Chondrocyte (in vitro differentiated cells): ENCODE measurements at places on chromosomes 16 and 17. TPM values are rescaled to one million over a fixed set of nuclear protein-coding genes. Genes with fewer than 3 reads are reported as not detected.

The CDH5 gene
- total RNA-seq = not detected in 3 replicates

The TBC1D3D gene
- total RNA-seq = 0.27 TPM in 1 of 3 replicates, not detected in the others

The MATCAP1 gene
- 28.0 to 45.0 TPM (median 29.9 TPM) in 3 replicates for total RNA-seq

The TEPSIN gene
- 27.1 to 29.0 TPM (median 27.6 TPM) in 3 replicates for total RNA-seq

The PPY gene
- total RNA-seq = not detected in 3 replicates

- H3K36me3 ChIP-seq = peaks cover 13% of the 10 kb centered on the region
- DNase-seq = no peak
- H3K4me1 ChIP-seq = peaks cover 40% of the 10 kb centered on the region
- H3K27ac ChIP-seq = no peak overlapping the region
- no peaks in the 10 kb centered on the region for H3K27me3 ChIP-seq
- H3K4me3 ChIP-seq = no peak overlapping the region
Measured at GRCh38 chr16:24773771-24774427, 44.4 kb downstream of the TNRC6A start.

- H3K27ac ChIP-seq = no peak overlapping the region
- H3K36me3 ChIP-seq = peaks cover 1% of the 10 kb centered on the region
- no peaks in the 10 kb centered on the region for H3K27me3 ChIP-seq
Measured at GRCh38 chr16:12757546-12757945, 46.1 kb downstream of the CPPED1 start.

GRCh38 chr17:68777243-68777855 lies 176.2 kb upstream of the FAM20A start:
- no peak overlapping the region for H3K4me3 ChIP-seq
- H3K36me3 ChIP-seq = no peaks in the 10 kb centered on the region
- H3K4me1 ChIP-seq = peaks cover 14% of the 10 kb centered on the region
- H3K27ac ChIP-seq = no peak overlapping the region

GRCh38 chr17:56930739-56931337 lies 17.0 kb upstream of the TRIM25 start:
- no peak overlapping the region for H3K4me3 ChIP-seq
- no peaks in the 10 kb centered on the region for H3K4me1 ChIP-seq
- H3K27me3 ChIP-seq = no peaks in the 10 kb centered on the region

GRCh38 chr17:65121916-65122806 lies 15.0 kb upstream of the RGS9 start:
- H3K36me3 ChIP-seq = no peaks in the 10 kb centered on the region
- H3K4me3 ChIP-seq = peak overlapping the region; percentile 75
- no peak for DNase-seq
- peaks cover 29% of the 10 kb centered on the region for H3K4me1 ChIP-seq
- peaks cover 1% of the 10 kb centered on the region for H3K27me3 ChIP-seq

DNA sequence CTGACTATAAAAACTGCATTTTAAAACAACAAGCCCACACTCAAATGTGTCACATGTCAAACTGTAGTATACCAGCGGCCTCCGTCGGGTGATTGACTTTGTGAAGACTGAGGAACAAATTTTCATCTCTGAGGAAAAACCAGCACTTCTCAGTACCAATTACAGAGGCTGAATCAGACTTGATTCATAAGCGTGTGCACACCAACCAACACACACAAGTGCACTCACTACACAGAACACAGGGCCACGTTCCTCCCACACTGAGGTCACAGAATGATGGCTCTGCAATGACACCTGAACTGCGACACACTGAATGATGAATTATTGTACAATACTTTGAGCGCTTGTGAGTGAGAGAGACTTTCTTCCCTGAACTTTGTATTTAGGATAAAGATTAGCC lies 29.6 kb downstream of the XPO6 start:
- H3K4me1 ChIP-seq = peaks cover 55% of the 10 kb centered on the region
- no peaks in the 10 kb centered on the region for H3K27me3 ChIP-seq
- H3K4me3 ChIP-seq = no peak overlapping the region
- H3K27ac ChIP-seq = peak overlapping the region; percentile 77
- no peak for DNase-seq
- H3K36me3 ChIP-seq = no peaks in the 10 kb centered on the region

GRCh38 chr17:50952013-50952412 lies 85.9 kb upstream of the TOB1 start:
- H3K36me3 ChIP-seq = no peaks in the 10 kb centered on the region
- no peak overlapping the region for H3K27ac ChIP-seq
- no peaks in the 10 kb centered on the region for H3K27me3 ChIP-seq
- peaks cover 67% of the 10 kb centered on the region for H3K4me1 ChIP-seq
- no peak overlapping the region for H3K4me3 ChIP-seq
- peak; percentile 64 for DNase-seq

DNA sequence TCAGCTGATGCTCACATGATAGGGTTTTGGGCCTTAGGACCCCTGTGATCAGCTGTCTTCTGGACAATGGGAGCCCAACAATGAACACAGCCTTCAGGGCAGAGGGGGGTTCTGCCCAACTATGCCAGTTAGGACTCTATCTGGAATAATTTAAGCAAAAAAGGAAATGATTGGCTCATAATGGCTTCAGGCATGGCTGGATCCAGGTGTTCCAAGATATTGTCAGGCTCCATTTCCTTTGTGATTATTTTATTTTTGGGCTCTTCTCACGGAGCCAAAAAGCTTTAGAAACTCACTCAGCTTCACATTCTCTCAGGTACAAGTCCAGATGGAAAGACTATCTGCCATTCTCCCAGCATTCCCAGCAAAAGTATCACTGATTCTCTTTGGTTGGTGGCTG lies 2.9 kb upstream of the MT2A start:
- H3K4me1 ChIP-seq = peaks cover 50% of the 10 kb centered on the region
- peaks cover 2% of the 10 kb centered on the region for H3K27me3 ChIP-seq
- H3K36me3 ChIP-seq = no peaks in the 10 kb centered on the region
- peak overlapping the region; percentile 96 for H3K27ac ChIP-seq

- H3K27me3 ChIP-seq = no peaks in the 10 kb centered on the region
- peak overlapping the region; percentile 30 for H3K27ac ChIP-seq
Measured at GRCh38 chr17:12114686-12115418, 94.2 kb downstream of the MAP2K4 start.

- no peaks in the 10 kb centered on the region for H3K36me3 ChIP-seq
- H3K4me1 ChIP-seq = no peaks in the 10 kb centered on the region
- peaks cover 28% of the 10 kb centered on the region for H3K27me3 ChIP-seq
- H3K4me3 ChIP-seq = no peak overlapping the region
- no peak for DNase-seq
Measured at GRCh38 chr16:79303959-79304387, 296.6 kb downstream of the MAF start.

DNA sequence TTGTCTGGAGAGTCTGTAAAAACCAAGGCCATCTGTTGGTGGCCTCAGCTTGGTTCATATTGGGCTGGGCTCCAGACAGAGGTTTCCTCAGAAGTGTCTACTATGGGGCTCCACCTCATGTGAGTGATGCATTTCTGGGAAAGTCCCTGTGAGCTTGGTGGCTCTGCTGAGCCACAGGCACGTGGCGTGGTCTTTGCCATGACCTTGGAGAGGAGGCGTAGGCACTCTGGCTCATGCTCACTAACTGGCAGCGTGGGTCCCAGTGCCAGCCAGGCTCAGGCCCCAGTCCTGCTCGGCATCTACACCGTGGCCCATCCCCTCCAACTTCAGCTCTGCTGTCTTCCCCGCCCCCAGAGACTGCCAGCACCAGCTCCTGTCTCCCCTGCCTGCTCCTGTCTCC lies 10.7 kb upstream of the SMTNL2 start:
- no peaks in the 10 kb centered on the region for H3K36me3 ChIP-seq
- H3K27ac ChIP-seq = no peak overlapping the region
- H3K4me1 ChIP-seq = peaks cover 9% of the 10 kb centered on the region
- no peak overlapping the region for H3K4me3 ChIP-seq
- no peaks in the 10 kb centered on the region for H3K27me3 ChIP-seq

DNA sequence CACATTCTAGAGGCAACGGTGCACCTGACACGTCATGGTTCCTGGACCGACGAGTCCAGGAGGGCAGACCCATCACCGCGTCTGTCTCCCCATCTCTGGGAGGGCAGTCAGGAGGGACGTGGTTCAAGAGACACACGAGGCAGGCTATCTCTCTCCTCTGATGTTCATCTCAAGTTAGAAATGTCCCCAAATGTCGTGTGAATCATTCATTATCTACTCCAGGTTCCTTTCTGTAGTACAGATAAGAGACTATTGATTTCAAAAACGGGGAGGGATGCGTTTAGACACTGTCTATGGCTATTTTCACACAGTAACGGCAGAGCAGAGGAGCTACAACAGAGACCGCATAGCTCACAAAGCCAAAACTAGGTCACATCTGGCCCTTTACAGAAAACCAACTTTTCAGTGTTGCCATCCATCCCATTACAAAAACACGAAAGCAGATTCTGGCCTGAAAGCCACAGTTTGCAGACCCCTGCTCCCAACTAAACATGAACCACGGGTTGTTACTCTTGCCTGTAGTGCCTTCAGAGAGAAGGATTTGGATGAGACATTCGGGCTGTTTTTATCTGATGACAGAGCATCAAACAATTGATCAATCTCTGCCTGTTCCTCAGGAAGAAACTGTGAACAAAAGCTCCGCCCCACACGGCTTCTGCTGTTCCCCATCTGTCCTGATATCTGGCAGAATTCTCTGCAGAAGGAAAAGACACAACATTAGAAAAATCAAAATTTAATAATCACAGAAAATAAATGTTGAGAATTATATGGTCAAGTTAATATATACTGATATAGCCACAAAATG lies 6.8 kb downstream of the MEAK7 start:
- no peak overlapping the region for H3K4me3 ChIP-seq
- DNase-seq = peak; percentile 27
- H3K27ac ChIP-seq = no peak overlapping the region
- H3K36me3 ChIP-seq = peaks cover 19% of the 10 kb centered on the region
- H3K4me1 ChIP-seq = peaks cover 1% of the 10 kb centered on the region
- no peaks in the 10 kb centered on the region for H3K27me3 ChIP-seq

- H3K4me1 ChIP-seq = peaks cover 7% of the 10 kb centered on the region
- peaks cover 59% of the 10 kb centered on the region for H3K36me3 ChIP-seq
Measured at GRCh38 chr16:66728117-66728787, 23.2 kb downstream of the DYNC1LI2 start.

DNA sequence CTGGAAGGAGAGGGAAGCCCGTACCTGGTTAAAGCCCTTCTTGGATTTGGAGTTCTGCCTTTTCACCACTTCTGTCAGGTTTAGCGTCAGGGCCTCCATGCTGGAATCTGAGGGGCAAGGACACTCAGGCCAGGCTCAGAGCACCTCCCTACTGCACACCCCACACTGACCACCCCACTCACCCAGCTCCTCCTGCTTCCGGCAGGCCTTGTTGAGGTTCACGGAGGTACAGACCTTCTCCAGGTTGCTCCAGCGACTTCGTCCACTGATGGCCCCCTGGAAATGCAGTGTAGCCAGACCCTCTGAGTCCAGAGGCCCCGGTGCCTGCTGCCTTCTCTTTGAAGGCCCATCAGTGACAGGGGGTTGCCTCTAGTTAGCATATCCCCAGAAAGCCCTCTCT lies 14.1 kb upstream of the PIK3R6 start:
- no peak overlapping the region for H3K4me3 ChIP-seq
- peaks cover 10% of the 10 kb centered on the region for H3K27me3 ChIP-seq

- H3K4me3 ChIP-seq = no peak overlapping the region
- DNase-seq = no peak
- no peaks in the 10 kb centered on the region for H3K36me3 ChIP-seq
- no peaks in the 10 kb centered on the region for H3K27me3 ChIP-seq
- peaks cover 20% of the 10 kb centered on the region for H3K4me1 ChIP-seq
Measured at GRCh38 chr17:69503711-69504110, 89.2 kb downstream of the MAP2K6 start.
